ENCODE measurements at places on chromosomes 4 and X. TPM values are rescaled to one million over a fixed set of nuclear protein-coding genes. Genes with fewer than 3 reads are reported as not detected.

DNA sequence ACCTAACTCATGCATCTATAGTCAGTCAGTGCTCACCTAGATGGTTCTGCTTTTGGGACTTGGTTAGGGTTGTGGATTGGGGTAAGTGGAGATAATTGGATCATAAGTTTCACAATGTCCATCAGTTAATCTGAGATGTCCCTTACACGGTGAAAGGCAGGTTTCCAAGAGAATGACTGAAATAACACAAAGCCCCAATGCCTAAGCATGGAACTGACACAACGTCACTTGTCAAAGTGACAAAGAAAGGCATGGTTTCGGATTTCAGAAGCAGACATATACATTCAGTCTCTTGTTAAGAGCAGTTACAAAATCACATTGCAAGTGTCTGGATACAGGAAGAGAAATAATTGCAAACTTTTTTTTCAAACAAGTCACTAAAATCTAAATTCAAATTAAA is 1456.9 kb downstream of the TECRL start:
- DNase-seq = no peak

GRCh38 chr4:47737326-47737725 is 100.5 kb downstream of the CORIN start:
- DNase-seq = no peak

DNA sequence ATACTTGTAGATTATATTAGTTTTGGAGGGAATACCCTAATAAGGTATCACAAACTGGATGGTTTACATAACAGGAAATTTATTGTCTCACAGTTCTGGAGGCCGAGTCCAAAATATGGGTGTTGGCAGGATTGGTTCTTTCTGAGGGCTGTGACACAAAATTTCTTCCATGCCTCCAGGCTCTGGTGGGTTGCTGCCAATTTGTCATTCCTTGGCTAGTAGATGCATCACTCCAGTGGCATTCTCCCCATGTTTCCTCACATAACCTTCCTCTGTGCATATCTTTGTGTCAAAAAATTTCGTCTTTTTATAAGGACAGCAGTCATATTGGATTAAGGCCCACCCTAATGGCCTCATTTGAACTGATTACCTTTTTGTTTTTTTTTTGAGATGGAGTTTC is 49.3 kb downstream of the APELA start:
- no peak for DNase-seq

DNA sequence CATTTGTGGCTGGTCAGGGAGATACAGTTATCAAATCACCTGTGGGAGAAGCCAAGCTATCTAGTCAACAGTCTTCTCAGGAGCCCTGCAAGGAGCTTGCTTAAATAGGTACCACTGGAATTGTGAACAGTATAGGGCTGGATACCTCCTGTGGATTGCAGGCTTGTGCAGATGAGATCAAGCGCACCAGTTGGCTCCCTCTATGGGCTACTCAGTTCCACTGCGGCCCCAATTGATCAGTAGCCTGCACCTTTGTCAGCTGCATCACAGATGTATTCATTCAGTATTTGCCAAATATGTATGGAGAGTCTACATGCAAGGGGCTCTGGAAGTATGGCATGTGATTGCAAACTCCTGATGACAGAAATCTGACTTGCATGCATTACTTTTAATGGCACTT is 28.6 kb downstream of the TEX13A start:
- no peak for DNase-seq

DNA sequence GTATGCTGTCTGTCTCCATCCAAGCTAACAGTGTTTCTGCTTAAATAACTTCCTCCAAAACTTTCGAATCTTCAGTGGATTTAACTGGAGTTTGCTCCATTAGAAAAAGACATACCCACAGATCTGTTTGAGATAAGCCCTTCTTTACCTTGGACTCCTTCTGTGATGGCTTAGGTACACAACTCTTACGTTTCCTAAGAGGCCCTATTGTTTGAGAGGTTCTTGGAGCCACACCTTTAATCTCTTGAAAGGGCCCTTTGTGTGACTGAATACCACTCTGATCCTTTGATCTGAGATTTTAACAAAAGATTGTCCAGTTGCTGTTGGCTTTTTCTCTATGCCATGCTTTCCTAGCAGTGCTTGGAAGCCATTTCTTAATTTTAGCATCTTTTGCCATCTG is 92.5 kb downstream of the AKAP4 start:
- no peak for DNase-seq

- DNase-seq = no peak
These were observed 188.2 kb upstream of the ATP6AP2 start for GRCh38 chrX:40392599-40392998.

DNA sequence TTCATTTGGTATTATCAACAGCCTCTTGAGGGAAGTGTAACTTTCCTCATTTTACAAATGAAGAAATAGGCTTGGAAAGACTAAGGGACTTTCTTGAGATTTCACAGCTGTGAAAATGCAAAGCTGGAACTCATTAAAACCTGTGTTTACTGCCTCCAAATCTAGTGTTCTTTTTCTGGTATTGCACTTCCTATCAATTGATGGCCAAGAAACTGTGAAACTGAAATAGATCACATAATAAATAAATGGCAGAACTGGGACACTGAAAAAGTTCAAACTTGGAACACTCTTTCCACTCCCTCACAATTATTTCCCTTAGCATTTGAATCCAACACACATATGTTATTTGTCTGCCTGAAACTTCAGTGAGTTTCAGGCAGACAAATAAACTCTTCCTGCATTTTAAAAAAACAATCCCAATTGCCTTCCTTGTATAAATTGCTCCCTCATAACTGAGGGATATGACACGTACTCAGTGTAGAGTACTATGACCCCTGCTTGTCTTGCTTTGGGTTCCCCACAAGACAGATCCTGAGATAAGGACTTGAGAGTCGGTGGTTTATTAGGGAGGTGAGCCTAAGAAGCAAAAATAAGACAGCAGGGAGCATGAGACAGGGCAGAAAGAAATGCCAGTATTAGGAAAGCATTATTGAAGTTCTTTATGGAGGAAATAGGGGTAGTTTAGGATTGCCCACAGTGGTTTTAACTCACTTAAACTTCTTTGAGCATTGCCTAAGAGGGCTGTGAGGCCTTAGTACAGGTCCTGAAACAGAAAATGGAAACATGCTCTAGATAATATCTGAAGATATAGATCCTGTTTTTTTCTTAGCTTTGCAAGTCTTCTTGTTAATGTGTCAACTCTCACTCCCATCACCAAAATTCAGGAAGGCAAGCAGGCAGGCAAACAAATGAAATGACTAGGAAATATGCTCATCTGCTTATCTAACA is 33.9 kb downstream of the RTL3 start:
- no peak for DNase-seq

- DNase-seq = no peak
These were observed 343.1 kb downstream of the MID1IP1 start for GRCh38 chrX:39144323-39144722.

DNA sequence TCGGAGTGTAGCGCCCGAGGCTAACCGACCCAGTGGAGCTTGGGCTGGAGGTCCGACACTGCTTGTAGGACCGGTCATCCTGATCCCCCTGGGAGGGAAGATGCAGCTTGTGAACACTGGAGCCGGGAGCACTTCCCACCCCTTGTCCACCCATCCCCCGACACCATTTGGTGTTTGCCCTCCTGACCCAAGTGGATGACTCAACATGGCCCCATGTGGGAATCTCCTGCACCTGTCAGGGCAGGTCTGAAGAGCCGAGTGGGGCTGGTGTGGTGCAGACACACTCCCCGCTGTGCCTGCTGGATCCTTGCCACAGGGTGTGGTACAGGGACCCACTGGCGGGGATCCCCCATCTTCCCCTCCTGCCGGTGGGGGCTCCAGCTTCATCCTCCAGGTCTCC is 90.0 kb upstream of the AFAP1 start:
- no peak for DNase-seq

- DNase-seq = no peak
These were observed 115.5 kb upstream of the HS3ST1 start for GRCh38 chr4:11544211-11544610.

- no peak for DNase-seq
These were observed 136.7 kb downstream of the CRLF2 start for GRCh38 chrX:1075741-1076140.

- DNase-seq = peak; percentile 22
These were observed 39.2 kb upstream of the MSX1 start for GRCh38 chr4:4820261-4820660.

- no peak for DNase-seq
These were observed 38.2 kb downstream of the AFF1 start for GRCh38 chr4:86972997-86973396.

DNA sequence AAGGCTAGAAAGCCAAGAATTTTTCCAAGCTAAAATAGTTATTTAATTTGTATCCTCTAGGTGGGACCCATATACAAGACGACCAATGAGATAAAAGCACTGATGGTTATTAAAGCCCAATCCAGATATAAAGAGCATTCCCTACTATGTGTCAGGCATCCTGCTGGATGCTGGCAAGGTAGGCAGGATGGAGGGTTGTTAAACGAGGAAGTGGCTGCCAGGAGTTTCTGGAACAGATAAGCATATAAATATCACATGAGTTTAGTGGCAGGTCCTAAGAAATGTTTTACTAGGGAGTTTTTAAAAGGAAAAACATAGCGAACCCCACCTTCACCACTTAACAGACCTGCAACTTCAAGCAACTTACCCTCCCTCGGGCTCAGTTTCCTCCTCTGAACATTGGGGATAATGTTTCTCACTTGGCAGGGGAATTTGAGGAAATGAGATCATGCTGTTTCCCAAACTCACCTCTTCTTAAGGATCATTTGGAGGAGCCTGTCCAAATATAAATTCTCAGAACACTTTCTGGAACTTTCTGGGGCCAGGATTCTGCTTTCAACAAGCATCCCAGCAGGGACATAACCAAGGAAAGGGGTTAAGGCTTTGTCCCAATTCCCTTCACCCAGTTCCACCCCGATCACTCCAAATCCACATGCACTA is 94.3 kb upstream of the LDB2 start:
- no peak for DNase-seq

DNA sequence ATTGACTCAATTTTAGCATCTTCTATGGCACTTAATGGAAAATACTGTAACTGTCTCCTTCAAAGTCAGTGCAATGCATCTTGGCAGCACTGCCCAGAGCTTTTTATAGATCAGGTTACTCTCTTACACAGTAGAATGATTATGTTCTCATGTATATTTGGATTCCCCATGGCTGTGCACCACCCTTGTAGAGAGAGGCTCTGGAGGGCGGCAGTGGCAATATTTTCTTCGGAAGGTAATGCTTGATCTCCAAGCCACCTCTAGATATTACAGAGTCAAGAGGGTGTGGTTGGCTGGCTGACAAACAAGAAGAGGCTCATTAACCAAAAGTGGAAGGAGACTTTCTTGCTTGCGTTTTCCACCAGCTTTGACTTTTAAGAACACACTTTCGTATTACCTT is 72.8 kb upstream of the ARSJ start:
- no peak for DNase-seq

DNA sequence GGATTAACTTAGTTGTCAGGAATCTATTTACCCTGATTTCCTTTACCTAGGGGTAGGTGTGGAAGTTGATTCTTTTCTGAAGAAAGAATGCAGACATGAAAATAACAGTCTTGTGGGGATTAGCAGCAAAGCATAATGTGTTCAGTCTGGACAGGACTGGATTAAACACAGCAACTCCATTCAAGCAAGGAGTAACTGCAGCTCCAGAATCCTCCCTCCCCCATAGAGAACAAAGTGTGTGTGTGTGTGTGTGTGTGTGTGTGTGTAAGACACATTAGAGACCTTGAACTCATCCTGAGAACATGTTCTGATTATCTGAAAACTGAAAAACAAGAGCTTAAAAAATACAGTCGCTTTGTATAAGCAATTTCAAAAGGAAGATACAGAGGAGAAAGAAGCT is 9.3 kb downstream of the C4orf54 start:
- DNase-seq = no peak

- no peak for DNase-seq
These were observed 30.8 kb downstream of the RBBP7 start for GRCh38 chrX:16839219-16839851.

GRCh38 chr4:7892212-7893019 is 47.2 kb downstream of the AFAP1 start:
- DNase-seq = no peak

DNA sequence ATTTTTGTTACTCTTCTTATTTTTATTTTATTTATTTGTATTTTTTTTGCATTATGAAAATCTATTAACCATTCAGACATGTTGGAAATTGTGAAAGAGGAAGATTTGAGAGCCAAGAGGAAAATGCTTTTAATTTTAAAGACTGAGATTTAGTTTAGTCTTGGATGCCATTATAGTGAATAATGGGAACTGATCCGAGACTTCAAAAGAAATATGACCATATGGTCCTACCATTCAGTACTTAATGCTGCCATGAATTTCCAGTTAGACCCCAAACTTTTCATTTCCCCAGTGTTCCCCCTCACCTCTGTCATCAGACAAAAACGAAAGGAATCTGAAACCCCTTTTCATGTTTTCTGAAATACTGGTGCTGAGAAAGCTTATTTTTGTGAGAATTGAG is 95.5 kb downstream of the TENM3 start:
- no peak for DNase-seq

DNA sequence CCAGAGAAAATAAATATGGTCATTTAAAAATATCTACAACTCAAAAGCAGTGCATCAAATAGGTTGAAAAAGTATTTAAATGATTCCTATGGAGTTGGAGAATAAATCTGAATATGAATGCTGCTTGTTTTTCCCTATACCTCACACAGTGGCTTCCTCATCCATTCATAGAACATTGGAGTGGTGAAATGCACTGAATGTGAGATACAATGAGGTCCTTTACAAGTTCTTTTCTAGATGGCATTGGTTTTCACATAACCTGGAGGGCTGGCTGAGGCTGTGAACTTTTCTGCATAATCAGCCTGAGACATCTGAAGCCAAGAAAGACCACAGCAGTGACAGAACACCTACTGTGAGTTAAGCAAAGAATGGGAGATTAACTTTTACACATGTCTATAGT is 279.1 kb upstream of the NRK start:
- DNase-seq = no peak

GRCh38 chr4:74148205-74148604 is 9.7 kb upstream of the MTHFD2L start:
- DNase-seq = no peak

DNA sequence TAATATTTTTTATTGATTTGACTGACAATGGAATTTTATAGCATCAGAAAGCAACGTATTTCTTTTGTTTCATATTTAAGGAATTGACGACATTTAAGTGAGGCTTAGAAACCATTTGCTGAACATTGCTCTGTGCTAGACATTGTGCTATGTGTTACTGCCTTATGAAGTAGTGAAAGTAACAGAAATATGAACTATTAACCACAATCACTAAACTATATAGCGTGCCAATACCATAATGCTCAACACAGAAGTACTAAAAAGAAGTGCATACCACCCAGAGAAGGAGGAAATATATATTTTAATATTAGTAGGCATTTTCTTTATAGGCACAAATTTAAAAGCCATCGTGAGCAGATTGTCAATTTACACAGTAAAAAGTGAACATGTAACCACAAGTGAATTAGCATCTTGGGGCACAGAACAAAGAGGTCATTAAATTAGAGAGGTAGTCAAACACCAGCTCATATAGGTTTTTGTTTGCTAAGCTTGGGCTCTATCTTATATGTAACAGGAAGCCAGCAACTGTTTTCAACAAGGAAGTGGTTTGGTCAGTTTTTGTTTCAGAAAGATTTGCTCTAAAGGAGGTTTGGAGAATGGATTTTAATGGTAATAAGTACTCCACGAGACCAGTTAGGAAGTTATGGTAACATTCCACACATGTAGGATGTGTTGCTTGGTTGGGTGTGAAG is 270.7 kb downstream of the GRXCR1 start:
- DNase-seq = no peak

The PDZD4 gene
- 326 TPM for total RNA-seq

The CXCL9 gene
- total RNA-seq = 0.28 TPM

The RTL3 gene
- total RNA-seq = not detected

The NPY1R gene
- 34.6 TPM for total RNA-seq

The CTAG2 gene
- total RNA-seq = not detected

The USP9X gene
- total RNA-seq = 88.6 TPM
